ENCODE measurements at places on chromosomes 11 and 22. TPM values are rescaled to one million over a fixed set of nuclear protein-coding genes. Genes with fewer than 3 reads are reported as not detected.

SLN gene
- not detected for total RNA-seq

CDON gene
- 66.6 TPM for total RNA-seq

TTC36 gene
- not detected for total RNA-seq

TMEM121B gene
- total RNA-seq: 0.09 TPM

TMPRSS4 gene
- not detected for total RNA-seq

Data from fibroblast of the aortic adventitia (primary cell).